Umbilical cord (tissue), 2 donors: ENCODE measurements at places on chromosomes 6 and 20.

GRCh38 chr6:32173051-32173727 lies 2.7 kb downstream of the AGPAT1 start:
- DNase-seq: no peak

- DNase-seq: no peak
Measured at GRCh38 chr6:16555550-16555949, 205.7 kb downstream of the ATXN1 start.

DNA sequence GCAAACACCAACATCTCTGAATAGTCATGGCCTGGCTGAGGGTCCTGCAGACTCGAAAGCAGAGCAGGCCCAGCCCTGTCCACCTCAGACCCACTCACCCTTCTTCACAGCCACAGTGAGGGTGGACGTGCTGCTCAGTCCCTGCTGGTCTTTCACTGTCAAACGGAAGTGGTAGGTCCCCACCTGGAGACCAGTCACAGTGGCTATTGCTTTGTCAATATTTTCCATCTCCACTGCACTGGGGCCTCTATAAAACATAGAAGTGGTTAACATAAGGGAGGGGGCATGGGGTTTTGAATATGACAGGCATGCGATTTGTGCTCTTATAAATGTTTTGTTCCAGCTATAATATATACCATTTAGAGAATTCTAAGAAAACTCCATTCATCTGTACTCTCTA lies 73.9 kb downstream of the ALDH5A1 start:
- DNase-seq: no peak

DNA sequence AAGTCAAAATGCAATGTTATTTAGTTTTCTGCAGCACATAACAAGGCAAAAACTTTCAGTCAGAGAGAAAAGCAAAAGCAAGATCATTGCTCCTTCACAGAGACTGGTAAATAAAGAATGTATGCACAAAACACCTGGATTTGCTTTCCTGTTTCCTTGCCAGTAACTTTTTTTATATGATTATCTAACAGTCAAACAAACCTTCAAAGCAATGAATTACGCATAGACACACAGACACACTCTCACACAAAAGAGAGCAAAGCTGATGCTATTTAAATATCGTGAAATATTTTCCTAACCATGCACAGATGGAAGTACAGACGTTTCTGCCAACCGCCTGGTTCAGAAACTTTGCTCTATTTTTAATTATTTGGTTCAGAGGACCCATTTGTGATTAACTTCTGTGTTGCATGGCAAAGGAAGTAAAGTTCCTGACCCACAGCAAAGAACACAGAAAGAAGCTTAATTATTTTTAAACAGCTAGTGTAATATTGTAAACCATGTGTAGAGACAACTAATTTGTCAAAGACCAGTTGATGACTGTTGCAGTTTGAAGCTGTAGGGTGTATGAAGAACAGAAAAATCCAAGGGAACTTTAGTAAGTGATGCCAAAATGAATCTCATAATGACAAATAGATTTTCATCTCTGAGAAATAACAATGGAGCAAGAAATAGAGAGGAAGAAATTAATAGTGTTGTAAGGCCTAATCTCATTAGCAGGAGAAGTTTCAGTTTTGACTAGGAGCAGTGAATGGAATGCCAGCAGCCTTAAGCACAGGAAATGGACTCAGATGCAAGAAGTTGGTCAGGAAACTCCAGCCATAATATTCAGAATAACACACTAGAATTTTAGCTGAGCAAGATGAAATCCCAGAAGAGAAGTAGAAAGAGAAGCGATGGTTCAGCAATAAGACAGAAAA lies 24.1 kb downstream of the ATXN1 start:
- peak; percentile 46 for DNase-seq

GRCh38 chr6:170184316-170184715 lies 106.6 kb downstream of the DLL1 start:
- DNase-seq: no peak

DNA sequence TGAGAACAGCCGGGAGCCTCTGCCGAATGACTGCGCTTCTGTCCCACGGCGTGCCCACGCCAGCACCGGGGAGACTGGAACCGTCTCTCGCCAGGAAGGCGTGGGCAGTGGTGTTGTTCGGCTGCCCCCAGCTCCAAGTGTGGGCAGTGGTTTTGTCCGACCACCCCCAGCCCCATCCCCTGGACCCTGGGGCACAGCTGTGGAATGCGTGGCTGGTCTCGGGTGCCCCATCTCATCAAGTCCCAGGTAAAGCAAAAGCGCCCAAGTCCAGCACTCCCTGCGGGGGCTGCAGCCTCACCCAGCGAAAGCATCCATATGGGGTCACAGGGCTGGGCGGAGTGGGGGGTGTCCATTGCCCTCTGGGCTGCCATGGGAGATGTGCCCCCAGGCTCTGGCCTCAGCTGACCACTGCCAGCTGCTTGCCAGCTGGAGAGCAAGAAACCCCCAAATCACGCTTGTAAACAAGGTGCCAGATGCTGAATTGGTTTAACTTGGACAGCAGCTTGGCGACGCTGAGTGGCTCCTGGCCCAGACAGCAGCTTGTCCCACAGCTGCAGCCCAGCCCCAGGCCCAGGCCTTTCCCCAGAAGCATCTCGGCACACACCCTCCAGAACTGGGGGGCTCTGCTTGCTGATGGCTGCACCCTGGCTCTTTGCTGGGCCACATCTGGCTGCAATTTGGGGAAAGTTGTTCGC lies 4.5 kb downstream of the CABLES2 start:
- no peak for DNase-seq

DNA sequence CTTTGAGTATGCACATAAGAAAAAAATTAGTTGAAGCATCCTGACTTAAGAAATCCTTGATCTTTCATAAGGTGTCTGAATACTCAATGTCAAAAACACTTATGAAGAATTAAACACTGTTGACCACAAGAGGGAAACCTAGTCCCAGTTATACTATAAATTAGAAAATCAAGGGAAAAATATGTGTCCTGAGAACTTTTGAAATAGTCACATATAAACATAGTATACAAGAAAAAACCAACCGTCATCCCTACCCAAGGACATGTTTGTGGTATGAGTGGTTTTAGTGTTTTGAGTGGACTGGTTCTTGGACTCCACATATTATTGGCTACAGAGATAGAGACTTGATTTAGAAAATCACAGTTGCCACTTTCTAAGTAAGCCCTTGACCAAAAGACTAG lies 7.6 kb upstream of the HLA-DRA start:
- peak; percentile 31 for DNase-seq

- no peak for DNase-seq
Measured at GRCh38 chr20:6160736-6161135, 37.9 kb upstream of the FERMT1 start.

DNA sequence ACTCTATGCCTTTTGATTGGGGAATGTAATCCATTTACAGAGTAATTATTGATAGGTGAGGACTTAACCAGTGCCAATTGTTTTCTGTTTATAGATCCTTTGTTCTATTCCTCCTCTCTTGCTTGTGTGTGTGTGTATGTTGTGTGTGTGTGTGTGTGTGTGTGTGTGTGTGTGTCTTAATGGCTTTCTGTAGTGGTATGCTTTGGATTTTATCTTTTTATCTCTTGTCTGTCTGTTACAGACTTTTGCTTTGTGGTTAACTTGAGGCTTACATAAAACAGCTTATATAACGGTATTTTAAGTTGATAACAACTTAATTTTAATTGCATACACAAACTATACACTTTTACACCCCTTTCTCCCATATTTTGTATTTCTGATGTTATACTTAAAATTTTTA lies 54.7 kb downstream of the CDC5L start:
- no peak for DNase-seq

- DNase-seq: no peak
Measured at GRCh38 chr6:75291331-75291730, 6.7 kb upstream of the TMEM30A start.

GRCh38 chr20:35611482-35611881 lies 4.1 kb upstream of the SPAG4 start:
- no peak for DNase-seq

DNA sequence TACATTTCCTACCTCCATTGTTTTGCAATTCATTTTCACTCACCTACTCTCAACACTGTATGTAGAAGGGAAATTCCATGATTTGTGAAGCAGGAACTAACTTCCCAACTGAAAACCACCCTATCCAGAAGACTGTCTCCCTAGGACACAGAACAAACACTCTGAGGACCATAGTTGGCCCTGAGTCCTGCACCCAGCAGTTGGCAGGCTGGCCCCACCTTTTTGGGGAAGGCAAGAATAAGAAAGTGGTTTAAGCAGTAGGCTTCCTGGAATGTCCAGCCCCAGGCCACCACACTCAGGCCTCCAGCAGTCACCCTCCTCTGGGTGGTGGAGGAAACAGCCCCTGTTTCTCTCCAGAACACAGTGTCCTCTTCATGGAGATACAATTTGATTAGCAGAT lies 258.8 kb downstream of the ARHGAP18 start:
- DNase-seq: no peak

DNA sequence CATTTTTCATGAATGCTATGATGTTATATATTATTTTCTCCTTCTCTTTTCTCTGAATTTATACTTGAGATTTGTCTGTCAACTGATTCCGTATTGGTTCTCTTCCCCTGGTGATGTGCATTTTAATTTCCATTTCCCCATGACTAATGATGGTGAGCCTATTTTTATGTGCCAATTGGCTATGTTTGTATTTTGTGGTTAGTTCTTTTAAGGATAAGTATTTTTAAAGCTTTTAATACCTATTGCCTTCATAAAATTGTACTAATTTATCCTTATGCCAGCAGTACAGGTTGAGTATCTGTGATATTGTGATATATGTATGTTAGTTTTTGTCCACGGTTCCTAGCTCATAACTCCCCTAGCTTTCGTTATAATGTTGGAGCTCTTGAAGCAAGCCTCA lies 2.8 kb downstream of the POLH start:
- no peak for DNase-seq

DNA sequence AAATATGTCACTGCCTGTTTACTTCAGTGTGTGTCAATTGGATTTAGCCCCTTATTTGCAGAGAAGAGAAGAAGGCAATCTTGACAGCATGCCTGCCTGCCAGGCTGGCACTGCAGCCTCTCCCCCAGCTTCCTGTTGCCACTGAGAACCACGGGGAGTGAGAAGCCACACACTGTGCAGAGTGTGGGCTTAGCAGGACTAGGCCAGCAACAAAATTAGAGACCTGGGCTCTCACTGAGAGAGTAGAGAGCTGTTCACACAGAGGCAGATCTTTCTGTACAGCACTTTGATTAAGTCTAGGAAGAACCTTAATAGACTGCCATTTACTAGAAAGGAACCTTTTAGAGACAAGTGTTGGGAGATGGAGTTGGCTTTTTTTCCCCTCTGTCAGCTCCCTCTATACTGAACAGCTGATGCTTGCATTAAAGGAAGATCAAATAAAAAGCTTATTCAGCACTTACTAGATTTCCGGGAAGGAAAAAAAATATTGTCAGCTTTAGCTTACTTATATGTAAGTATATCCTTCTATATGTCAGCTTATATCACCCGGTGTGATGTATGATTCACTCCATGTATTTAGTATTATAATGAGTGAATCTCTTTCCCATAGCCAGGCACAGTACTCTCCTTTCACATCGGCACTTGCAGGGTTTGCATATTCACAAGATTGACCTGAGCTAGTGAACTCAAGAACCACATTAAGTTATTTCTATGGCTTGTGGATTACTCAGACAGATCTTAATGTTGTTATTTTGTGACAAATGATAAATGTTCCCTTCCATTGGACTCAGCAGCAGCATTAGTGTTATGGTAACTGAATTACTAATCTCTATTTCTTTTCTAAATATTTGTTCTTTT lies 851.0 kb upstream of the EPHA7 start:
- DNase-seq: peak; percentile 10

GRCh38 chr20:226958-227357 lies at the start of gene DEFB129:
DEFB129 (plus strand) TSS chr20:227258; CDS start chr20:227289, 31 bp downstream.
- DNase-seq: no peak

GRCh38 chr6:90534337-90535025 lies 52.4 kb downstream of the MAP3K7 start:
- DNase-seq: no peak

- DNase-seq: no peak
Measured at GRCh38 chr20:5172903-5173463, 46.2 kb downstream of the CDS2 start.

DNA sequence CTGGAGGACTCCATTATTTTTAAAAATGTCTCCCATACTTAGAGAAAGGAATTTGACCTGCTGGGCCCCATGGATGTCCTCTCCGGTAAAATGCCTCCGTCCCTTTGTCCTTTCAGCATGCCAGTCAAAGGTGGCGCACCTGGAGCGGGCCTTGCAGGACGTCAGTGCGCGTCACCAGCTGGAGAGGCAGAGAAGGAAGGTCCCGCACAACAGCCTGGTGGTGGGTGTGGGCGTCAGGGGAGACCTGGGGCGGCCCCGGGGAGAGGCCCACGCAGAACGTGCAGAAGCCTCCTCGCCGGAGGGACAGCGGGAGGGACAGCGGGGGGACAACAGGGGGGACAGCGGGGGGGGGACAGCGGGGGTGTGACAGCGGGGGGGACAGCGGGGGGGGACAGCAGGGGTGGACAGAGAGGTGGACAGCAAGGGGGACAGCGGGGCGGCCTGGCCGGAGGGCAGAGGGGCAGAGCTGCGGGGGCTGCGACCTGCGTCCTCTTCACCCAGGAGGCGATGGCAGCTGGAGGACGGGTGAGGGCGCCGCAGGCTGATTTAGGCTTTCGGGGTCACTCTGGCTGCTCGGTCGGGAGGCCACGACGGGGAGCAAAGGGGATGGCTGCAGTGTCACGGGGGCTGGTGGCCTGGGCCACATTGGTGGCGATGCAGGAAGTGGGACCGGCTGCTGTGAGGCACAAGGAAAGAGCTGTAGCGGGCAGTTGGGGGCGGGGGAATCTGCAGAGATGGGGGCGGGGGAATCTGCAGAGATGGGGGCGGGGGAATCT lies 859 bp upstream of the KIF25 start:
- no peak for DNase-seq

DNA sequence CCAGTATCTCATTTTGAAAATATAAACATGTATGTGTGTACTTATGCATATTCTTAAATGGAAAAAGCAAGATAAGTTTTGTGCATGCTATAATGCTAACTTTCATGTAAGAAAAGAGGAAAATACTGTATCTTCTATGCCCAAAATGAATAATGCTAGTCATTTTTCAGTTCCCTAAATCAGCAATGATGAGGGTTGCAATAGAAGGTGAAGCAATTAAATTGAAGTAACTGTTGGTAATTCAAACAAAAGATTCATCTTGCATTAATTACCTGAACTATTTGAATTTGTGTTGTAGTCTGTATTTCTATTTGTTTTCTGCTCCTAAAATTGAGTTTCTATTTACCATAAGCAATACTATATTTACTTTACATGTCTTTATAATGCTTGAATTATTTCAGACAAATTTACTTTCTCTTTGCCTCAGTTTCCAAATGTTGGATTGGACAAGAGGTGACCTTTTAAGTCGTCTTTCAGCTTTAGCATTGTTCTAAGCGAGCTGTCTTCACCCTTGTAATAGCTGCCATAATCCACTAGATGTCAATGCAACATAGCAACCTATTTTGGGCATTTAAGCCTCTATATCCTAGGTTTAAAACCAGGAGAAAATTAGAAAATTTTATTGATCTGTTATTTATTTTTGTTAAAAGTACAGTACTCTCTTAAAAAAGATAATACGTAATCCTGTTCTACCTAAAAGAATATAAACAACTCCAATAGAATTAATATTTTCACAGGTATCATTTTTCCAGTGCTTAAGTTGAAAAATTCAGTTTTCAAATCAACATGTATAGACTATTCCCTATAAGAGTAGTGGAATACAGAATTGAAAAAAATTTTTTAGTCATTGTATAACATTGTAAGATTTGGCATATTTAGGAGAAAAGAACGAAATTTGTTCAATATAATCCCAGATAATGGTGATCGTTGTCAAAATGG lies 52.3 kb upstream of the IFNGR1 start:
- peak; percentile 66 for DNase-seq

- no peak for DNase-seq
Measured at GRCh38 chr20:11778206-11778570, 139.5 kb upstream of the BTBD3 start.

GRCh38 chr6:92086750-92087149 lies 1332.6 kb downstream of the EPHA7 start:
- DNase-seq: no peak
